ENCODE measurements at places on chromosomes 1 and 21.
A peak's percentile ranks its signal among the peaks of the same experiment; 100 is the strongest.

DNA sequence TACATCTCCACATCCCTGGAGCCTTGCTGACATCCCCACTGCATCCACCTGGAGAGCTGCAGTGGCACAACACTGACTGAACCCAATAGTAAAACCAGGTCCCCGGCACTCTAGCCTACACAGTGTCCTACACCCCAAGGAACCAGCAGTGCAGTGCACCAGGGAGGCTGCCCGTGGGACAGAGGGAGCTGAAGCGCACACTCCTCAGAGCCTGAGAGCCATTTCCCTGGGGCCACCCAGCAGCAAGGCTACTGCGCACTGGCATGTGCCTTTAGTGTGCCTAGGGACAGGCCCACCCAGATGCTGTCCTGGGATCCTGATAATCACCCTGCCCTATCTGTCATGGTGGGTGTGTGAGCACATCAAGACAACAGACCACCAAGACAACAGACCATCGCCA lies 31.9 kb downstream of the NSL1 start:
- DNase-seq: no peak

DNA sequence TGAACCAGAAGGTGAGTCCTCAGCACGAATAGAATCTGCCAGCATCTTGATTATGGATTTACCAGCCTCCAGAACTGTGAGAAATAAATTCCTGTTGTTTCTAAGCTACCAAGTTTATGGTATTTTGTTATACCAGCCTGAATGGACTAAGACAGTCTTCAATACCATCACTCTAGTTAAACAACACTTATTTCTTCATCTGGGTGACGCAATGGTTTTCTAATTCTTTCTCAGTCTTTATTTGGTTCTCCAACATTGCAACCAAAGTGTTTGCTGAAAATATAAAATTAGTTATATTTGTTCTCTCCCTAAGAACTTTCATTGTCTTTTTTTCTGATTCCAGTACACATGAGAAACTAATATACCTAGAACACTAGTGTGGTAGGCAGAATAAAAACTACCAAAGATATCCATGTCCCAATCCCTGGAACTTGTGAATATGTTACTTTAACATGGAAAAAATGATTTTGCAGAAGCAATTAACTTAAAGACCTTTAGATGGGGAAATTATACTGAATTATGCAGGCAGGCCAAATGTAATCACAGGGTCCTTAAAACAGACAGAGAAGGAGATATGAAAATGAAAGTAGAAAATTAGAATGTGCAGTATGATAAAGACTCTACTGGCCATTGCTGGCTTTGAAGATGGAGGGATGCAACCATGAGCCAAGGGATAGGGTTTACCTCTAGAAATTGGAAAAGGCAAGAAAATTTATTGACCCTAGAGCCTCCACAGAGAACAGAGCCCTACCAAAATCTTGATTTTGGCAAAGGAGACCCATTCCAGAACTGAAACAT lies 1115.1 kb downstream of the PLA2G4A start:
- DNase-seq: no peak

DNA sequence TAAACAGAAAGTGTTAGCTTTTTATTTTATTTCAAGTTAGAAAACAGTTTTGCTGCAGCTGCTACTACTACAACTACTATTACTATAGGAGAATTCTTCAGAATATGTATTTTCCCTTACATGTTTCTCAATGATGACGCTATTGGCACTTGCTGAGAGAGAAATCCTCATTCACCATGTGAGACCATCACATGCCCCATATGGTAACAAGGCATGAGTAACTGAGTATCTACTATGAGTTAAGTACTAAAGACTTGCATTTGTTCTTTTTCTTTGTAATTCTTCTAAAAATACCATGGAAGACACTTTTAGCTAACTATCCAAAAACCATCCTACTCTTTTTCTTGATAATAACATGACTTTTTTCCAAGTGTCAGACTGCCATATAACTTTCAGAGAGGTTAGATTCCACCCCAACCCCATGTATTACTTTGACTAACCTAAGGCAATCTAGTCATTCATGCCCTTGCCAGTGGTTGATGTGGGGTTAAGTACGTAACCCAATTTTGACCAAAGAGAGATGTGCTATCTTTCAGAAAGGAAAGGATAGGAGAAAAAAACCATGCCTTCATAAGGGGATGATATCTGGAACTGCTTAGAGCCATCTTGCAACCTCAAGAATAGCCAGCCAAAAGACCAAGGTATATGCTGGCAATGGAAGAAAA lies 42.9 kb downstream of the COP1 start:
- DNase-seq: no peak

DNA sequence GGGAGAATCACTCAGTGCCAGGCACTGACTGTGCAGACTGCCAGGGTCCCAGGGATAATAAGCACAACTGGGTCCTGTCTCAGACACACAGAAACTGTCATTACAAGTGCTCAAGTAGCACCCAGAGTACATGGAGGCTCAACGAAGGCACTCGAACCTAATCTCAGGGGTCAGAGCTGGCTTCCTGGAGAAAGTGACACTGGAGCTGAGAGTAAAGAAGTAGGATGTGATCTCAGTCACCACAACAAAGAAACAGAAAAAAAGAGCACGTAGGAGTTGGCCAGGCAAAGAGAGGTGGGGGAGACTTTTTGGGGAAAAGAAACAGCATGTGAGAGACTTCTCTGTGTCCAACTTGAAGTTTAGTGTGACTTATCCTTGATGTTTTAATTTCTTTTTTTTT lies 1.3 kb downstream of the CATSPER4 start:
- no peak for DNase-seq

- no peak for DNase-seq
Measured at GRCh38 chr1:112911506-112912220, 44.3 kb downstream of the SLC16A1 start.

DNA sequence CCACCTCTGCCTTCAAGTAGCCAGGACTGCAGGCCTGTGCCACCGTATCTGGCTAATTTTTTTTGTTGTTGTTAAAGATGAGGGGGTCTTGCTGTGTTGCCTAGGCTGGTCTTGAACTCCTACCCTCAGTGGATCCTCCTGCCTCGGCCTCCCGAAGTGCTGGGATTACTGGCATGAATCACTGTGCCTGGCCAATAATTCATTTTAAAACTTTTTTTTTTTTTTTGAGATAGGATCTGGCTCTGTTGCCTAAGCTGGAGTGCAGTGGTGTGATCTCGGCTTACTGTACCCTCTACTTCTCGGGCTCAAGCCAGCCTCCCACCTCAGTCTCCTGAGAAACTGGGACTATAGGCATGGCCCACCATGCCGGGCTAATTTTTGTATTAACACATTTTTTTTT lies 3.5 kb downstream of the CDC73 start:
- no peak for DNase-seq

- DNase-seq: no peak
Measured at GRCh38 chr1:171948511-171948910, 107.2 kb downstream of the DNM3 start.

- DNase-seq: peak; percentile 82
Measured at GRCh38 chr1:66696771-66697170, 55.5 kb upstream of the DYNLT5 start.

- DNase-seq: no peak
Measured at GRCh38 chr1:171674431-171675405, 22.2 kb upstream of the MYOC start.

DNA sequence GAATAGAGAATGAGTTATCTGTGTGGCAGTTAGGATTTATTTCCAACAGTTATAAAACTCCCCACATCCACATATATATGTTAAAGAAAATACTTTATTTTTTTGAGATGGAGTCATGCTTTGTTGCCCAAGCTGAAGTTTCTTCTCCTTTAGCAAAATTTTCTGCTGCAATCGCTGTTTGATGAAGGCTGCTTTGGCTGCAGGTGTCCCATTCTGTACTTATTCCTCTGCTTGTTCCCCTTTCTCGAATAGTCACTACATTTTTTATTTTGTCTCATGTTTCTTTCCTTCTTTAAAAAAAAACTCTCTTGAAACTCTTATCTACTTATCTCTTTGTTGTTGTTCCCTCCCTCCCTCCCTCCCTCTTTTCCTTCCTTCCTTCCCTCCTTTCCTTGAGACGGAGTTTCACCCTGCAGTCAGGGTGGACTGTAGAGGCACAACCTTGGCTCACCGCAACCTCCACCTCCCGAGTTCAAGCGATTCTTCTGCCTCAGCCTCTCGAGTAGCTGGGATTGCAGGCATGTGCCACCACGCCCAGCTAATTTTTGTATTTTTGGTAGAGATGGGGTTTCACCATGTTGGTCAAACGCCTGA lies 10.6 kb downstream of the OR2W3 start:
- DNase-seq: no peak

DNA sequence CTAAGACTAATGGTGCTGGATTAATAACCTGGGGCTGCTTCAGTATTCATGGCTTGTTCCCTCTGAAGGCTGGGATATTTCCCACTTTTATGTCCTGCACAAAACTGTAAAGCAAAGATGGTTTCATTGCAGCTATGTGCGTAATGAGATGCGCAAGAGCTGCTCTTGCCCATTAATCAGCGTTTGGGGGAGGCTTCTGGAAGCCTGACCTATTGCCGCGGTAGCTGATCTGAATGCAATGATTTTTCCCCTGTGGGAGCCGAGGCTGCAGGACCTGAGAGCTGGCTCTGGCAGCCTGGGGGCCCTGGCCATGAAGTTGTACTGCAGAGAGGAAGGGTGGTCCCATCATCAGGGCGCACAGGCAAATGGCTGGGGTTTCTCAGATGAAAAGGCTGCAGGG lies 239.8 kb downstream of the CAMTA1 start:
- no peak for DNase-seq

GRCh38 chr1:59686574-59686973 lies 128.2 kb upstream of the HOOK1 start:
- DNase-seq: peak; percentile 68

GRCh38 chr1:29575826-29576225 lies 339.5 kb downstream of the PTPRU start:
- DNase-seq: no peak

- no peak for DNase-seq
Measured at GRCh38 chr1:198246337-198246736, 89.5 kb downstream of the NEK7 start.

- DNase-seq: no peak
Measured at GRCh38 chr1:176669782-176670181, 206.8 kb downstream of the PAPPA2 start.

DNA sequence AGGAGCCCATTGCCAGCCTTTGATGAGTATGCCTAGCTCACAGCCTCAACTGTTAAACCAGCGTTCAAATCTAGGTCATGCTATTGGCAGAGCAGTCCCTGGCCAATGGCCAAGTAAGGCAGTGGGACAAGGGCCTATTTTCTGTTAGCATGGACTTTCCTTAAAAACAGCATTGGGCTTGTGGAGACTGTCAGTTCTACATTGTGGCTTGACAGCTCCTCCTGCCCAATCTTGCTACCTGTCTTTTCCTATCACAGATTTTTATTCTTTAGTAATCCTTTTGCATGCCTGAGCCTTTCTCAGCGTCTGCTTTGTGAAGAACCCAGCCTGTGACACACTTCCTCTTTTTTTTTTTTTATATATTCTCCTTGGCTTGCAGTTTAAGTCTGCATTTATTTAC lies 56.4 kb downstream of the DIP2A start:
- DNase-seq: no peak

GRCh38 chr1:228376651-228377631 lies 29.7 kb downstream of the TRIM11 start:
- DNase-seq: no peak

DNA sequence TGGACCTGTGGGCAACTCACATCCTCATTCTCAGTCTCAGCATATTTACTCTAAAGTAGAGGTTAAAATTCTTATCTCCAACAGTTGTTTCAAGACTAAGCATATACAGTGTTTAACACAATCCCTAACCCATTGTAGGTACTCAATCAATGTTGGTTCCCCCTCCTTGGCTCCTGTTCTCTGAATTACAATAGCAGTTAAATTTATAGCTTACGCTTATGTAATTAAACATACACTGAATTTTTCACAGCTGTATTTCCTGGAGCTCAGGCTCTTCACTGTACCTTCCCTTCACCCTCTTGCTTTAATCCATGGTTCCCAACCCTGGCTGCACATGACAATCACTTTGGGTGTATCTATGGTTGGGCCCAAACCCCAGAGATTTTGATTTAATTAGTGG lies 89.4 kb downstream of the LPAR3 start:
- DNase-seq: no peak

- no peak for DNase-seq
Measured at GRCh38 chr1:212402666-212403321, 11.9 kb downstream of the PACC1 start.

- DNase-seq: no peak
Measured at GRCh38 chr21:41972511-41973205, 18.8 kb upstream of the C2CD2 start.

- DNase-seq: no peak
Measured at GRCh38 chr21:26136671-26137070, 33.9 kb downstream of the APP start.

- DNase-seq: no peak
Measured at GRCh38 chr1:58924821-58925220, 141.0 kb upstream of the JUN start.

DNA sequence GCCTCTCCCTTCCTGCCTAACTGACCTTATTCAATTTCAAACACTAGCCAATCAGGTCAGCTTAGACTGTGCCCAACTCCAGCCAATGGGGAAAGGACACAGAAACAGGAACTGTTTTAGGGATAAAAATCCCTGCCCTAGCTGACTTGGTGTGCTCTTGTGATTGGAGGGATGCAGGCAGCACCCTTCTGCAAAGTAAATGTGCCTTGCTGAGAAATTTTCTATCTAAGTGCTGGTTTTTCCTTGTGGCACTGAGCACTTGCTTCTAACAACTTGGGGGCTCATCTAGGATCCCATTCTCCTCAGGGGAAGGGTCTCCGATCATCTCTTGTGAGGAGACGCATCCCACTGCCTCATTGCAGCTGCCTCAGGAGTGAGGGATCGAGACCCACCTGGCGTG lies 10.7 kb upstream of the CD2 start:
- DNase-seq: peak; percentile 2

DNA sequence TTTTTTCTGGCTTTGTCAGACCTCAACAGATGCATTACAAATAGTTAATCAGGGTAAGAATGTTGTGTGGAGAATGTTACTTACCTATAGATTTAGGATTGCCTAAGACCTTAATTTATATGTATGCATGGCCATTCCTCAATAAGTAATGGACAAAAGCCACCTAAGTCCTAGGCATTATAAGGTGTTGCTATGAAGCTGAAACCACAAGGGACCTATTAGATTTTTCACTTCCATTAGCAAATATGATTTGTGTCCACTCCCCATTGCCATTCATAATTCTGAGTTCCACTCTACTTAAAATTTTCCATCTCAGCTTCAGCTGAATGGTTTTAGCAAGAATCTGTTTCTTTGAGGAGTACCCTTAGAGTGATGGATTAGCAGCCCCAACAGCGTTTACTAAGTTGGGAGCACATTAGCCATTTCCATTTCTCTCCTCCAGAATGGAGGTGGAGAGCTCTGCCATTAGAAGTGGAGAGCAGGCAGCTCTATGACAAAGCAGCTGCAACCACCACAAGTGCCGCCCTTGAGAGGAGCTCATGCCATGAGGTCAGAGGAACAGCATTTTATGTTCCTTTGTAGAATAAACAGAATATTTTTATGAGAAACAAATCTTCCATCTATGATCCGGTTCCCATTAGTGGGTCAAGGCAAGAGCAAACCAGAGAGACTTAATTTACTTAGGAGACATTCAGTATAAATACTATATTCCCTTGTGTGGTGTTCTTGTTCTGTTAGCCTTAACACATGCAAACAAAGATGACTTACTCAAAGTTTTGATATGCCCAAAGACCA lies 28.9 kb upstream of the C1orf87 start:
- peak; percentile 29 for DNase-seq

- no peak for DNase-seq
Measured at GRCh38 chr1:178060789-178061556, 32.9 kb upstream of the RASAL2 start.

- no peak for DNase-seq
Measured at GRCh38 chr1:18408656-18409370, 71.9 kb upstream of the KLHDC7A start.

Measured in DMS53 (cell line).